ENCODE measurements at places on chromosomes 7 and 10. TPM values are rescaled to one million over a fixed set of nuclear protein-coding genes. Genes with fewer than 3 reads are reported as not detected.
A peak's percentile ranks its signal among the peaks of the same experiment; 100 is the strongest.

DNA sequence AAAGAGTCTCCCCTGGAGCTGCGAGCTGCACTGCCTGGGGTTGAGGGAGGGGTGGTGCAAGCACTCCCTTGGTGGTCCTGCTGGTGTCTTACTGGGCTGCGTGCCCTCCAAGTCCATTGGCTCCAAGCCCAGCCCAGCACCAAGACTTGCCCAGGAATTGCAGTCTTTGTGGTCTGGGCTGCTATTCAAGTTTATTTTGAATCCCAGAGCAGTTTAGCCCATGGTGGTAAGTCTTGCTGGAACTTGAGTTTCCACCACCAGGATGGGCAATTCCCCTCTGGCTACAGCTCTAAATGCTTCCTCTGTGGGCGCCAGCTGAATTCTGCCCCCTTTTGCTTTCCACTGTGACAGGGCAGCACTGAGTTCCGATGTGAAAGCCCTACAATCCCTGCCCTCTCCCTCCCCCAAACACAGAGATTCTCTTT lies 25.1 kb downstream of the GALNT11 start:
- DNase-seq = peak; percentile 67

DNA sequence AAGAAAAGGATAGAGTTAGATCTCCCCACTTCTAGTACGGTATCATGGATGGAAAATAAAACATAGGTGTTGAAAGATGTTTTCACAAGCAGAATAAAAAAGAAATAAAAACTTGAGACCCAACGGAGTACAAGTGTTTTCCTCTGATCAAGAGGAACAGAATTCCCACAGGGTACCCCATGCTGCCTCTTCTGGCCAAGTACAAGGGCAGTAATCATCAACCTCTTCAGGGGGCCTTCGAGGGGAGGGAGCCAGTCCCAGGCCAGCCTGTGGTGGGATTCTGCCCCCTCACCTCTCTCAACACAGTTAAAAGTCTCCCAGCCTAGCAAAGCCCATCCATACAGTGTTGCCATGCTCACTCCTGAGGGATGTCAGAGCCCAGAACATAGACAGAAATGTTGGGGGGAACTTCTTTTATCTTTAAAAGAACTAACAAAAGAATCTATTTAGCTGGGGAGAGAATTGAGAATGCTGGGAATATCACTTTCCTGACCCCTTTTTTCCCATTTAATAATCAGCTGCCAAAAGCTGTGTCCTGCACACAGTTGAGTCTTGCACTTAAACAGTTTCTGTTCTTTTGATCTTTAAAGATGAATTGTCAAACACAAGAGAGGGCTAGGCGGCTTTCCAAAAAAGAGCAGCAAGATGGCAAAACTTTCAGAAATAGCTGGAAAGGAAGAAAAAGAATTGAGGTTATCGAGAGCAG lies 101.7 kb downstream of the PTN start:
- no peak for DNase-seq

DNA sequence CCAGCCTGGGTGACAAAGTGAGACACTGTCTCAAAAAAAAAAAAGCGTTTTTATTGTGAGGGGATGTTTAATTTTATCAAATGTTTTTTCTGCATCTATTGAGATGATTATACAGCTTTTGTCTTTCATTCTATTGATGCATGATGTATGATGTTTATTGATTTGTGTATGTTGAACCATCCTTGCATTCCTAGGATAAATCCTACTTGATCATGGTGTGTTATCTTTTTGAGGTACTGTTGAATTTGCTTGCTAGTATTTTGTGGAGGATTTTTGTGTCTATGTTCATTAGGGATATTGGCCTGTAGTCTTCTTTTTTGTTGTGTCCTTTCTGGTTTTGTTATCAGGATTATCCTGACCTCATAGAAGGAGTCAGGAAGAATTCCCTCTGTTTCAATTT lies 22.3 kb upstream of the PLA2G12B start:
- DNase-seq = no peak

GRCh38 chr7:50189371-50189770 lies 96.3 kb upstream of the ZPBP start:
- DNase-seq = no peak

Gene ICA1
- 4.3 TPM for total RNA-seq

Gene CALN1
- total RNA-seq = not detected

DNA sequence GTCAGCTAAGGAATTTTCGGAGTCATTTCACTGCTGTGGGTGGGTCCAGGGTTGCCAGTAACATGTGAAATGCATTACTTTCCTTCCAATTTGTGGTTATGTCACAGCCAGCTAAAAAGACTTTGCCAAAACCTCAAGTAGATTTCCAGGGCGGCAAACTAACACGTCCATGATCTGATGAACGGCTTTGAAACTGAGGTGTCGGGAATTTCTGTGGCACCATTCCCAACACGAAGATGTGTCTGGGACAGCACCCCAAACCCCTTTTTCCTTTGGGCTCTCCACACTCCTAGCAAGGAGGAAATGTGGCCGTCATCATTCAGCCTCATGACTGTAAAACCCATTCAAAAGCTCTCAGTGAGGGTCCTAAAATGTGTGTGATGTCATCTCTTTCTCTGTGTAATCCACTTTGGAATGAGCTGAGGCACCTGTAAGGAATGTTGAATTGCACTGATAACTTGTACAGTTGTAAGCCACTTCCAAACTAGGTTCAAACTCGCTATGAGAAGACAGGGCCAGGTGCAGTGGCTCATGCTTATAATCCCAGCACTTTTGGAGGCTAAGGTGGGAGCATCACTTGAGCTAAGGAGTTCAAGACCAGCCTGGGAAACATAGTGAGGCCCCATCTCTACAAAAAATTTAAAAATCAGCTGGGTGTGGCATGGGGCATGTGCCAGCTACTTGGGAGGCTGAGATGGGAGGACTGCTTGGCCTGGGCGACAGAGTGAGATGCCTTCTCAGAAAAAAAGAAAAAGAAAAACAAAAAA lies 146.1 kb upstream of the FRMD4A start:
- DNase-seq = no peak

- peak; percentile 84 for DNase-seq
Observed at GRCh38 chr7:107035446-107035845, 9.1 kb upstream of the PRKAR2B start.

Measured in fibroblast of villous mesenchyme (primary cell).